Cortex of kidney (tissue), 1 donor: ENCODE measurements at places on chromosomes 6 and 20.

GRCh38 chr6:133236932-133237331 lies 4.2 kb upstream of the EYA4 start:
- no peak for DNase-seq

DNA sequence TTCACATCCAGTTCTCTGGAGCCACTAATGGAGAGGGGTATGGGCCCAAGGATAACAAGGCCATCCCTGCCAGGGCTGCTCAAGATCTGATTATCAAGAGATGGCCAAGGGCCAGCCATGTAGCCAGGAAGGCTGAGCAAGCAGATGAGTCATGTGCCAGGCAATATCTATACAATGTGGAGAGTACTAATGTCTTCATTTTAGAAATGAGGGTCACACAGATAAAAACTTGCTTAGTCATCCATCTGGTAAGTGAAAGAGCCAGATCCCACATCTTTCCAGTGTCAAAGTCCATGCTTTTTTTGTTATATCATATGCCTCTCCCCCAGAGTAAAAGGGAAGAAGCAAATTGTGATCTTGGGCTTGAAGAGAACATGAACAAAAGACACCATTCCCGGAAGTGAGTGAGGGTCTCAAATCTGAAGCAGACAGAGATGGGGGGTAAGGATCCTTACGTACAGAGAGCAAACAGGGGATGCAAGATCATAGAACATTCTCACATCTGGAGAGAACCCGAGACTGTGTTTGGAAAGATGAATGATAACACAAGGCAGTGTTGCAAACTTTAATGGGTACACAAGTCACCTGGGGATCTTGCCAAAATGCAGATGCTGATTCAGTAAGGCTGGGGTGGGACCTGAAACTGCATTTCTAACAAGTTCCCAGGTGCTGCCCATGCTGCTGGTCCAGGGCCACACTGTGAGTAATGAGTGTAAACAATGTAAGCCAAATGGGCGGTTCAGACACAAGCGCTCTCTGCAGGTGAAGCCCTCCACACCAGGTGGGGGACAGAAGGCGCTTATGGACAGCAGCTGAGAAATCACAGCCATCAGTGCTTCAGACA lies 20.0 kb upstream of the GSTA3 start:
- no peak for DNase-seq

DNA sequence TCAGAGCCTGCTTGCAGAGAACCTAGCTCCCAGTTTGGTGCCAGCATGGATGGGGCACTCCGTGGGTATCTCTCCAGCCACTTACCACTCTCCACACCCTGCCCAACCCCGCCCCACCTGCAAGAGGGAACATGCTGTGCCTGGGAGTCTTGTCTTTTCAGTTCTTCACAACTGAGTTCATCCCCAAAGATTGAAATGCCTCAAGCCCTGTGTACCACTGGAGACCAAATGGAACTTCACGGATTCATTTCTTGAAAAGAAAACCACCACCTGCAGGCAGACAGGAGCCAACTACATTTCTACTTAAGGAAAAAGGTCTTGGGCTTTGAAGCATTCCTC lies 50.1 kb downstream of the TRERF1 start:
- no peak for DNase-seq

DNA sequence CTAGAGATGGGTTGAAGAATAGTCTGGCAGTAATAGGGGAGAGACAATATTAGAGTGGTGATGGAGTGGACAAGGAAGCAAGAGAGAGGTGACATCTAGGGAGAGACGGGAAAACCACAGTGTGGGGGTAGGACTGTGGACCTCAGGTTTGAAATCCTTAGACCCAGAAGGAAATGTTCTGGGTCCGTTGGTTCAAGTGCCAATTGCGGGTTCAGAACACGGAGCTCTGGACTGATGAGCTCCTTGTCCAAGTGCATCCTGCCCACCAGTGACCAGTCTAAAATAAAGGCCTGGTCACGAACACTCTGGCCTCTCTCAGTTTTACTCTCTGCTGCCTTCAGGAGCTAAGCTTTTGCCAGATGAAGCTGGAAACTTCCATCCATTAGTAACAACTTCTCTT lies 174.0 kb downstream of the LINC00237 start:
- no peak for DNase-seq

- no peak for DNase-seq
These were observed 205.2 kb upstream of the CEP162 start for GRCh38 chr6:84432619-84433018.

DNA sequence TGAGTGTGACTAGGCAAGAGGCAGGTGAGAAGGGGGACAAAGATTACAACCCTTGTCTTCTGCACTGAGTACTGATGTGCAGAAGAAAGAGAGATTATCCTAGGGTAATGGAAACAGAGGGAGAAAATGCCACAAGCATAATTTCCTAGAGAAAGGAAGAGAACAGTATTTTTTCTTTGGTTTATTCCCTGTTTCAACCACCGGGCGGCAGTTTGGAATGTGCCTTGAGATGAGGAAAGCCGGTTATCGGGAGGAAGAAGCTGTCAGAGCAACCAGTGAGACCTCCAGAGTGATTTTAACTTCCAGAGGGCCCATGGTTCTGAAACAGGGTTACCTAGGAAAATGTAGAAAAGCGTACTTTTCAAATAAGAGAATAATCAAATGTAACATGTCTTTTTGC lies 121.4 kb downstream of the REV3L start:
- DNase-seq, result no peak

- no peak for DNase-seq
These were observed 690 bp downstream of the NEU1 start for GRCh38 chr6:31861919-31862343.

- no peak for DNase-seq
These were observed 84.2 kb downstream of the EPB41L2 start for GRCh38 chr6:130978660-130979396.

- no peak for DNase-seq
These were observed 2.3 kb downstream of the FAM184A start for GRCh38 chr6:119076173-119076572.

GRCh38 chr20:6120491-6120988 lies 2.3 kb downstream of the FERMT1 start:
- DNase-seq, result no peak

DNA sequence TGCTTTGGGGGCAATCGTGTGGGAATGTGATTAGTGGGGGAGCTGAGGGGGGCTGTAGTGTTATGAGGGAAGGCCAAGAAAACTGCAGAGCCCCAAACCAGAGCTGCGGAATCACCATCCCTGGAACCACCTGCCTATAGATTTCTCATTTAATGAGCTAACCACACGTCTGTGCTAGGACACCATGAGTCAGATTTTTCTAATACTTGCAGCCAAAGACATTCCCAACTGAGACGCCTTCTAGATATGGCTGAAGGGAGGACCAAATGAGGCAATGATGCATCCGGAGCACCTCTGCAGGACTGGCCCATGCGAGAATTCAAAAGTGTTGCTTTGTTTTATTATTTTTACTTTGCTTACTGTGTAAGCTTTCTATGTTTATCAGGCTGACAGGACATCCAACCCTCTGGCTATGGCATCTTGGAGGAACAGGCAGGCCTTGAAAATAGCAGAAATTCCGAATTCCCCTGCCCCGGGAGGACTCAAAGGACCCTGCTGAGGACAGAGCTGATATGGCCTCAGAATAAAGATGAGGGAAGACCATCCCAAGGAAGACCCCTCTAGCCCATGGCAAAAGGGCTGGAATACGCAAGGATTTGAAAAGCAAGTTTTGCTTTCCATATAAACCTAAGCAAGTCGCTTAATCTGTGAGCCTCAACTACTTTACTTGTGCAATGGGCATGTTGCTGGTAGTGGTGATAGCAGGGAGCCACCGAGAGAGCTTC lies 3.1 kb upstream of the PTGIS start:
- no peak for DNase-seq

DNA sequence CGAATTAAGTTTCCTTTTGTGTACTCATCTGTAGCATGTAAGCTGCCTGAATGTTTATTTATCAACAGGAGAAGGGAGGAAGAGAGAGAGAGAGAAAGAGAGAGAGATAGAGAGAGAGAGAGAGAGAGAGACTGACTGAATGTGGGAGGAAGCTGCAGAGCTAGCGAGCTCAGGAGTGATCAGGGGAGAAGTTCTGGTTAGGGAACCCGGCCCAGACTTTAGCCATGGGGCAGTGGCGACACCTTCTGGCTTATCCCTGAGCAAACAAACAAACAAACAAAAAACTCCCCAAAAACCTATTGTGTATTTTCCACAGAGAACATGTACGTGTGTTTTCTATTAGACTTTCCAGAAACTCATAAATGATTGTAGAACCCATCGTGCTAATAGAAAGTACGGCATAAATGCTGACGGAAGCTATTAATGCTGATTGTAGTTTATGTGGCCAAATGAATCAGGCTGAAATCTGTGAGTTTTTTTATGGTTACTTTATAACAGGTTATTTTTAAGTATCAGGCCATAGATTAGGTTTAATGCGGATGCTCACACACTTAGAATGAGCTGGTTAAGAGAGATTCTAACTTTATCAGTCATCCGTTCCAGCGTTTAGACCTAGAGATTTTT lies 92.8 kb downstream of the CLIC5 start:
- no peak for DNase-seq

GRCh38 chr6:25042036-25042521 lies 106.3 kb upstream of the RIPOR2 start:
- DNase-seq, result no peak

GRCh38 chr6:148044261-148044751 lies 298.3 kb upstream of the SASH1 start:
- DNase-seq, result no peak

DNA sequence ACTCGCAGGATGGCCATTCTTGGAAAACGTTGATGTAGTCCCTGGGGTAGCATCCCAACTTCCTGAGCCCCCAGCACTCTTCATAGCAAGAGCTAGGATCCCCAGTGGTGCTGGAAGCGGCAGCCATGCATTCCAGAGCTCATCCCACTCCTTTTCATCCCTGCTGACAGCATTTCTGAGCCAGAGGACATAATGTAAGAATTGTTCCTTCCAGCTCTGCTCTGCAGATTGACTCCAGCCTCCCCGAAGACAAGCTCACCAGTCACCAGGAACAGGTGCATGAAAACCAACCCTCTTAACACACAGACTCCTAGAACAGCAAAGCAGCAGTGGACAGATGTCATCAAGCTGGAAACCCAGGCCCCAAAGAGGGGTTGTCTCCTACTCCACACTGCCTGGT lies 3.8 kb downstream of the SLC13A3 start:
- no peak for DNase-seq

DNA sequence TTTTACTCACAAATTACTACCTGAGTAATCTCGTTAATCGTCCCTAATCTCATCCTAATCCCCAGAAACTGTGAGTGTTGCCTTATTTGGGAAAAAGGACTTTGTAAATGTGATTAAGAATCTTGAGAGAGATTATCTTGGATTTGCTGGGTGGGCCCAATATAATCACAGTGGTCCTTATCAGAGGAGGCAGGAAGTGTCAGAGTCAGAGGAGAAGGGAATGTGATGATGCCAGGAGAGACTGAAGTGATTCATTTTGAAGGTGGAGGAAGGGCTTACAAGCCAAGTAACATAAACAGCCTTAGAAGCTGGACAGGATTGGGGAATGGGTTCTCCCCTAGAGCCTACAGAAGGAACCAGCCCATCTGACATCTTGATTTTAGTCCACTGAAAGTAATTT lies 16.7 kb downstream of the RPP21 start:
- DNase-seq, result no peak

DNA sequence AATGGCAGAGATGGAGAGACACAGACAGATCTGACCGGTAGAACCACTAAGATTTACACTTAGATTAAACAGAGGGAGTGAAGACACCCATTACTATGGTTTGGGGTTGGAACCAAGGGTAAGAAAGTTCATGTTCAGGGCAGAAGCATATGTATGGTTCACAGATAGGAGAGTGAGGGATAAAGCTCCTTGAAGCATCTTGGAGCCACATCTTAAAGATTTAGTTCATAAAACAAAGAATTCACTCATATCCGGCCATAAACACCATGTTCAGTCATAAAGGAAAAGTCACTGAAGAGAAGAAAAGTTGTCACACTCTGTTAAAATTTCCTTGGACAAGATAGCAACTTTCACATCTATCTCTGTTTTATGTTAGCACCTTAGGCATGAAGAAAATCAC lies 18.0 kb downstream of the STX7 start:
- DNase-seq, result no peak

DNA sequence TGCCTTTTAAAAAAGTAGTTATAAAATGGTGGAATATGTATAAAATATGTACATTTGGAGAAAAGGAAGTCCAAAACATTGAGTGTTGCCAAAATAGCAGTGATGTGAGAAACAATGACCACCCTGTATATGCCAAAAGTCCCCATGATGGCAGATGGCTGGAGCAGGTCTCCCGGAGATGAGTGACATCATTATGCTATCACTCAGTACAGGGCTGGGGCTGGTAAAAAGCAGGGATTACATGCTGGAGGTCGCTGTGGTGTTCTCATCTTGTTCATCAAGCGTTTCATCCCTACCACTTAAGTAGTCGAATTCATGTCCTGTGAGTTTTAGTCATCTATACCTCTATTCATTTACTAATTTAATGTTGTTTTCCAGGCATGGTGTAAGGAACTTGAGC lies 315.3 kb upstream of the SLC35B3 start:
- DNase-seq, result no peak

- DNase-seq, result no peak
These were observed 89.8 kb upstream of the UST start for GRCh38 chr6:148657048-148657447.

- no peak for DNase-seq
These were observed 379.9 kb downstream of the CD109 start for GRCh38 chr6:74075896-74076295.

- no peak for DNase-seq
These were observed 124.8 kb downstream of the AHI1 start for GRCh38 chr6:135372758-135373157.

DNA sequence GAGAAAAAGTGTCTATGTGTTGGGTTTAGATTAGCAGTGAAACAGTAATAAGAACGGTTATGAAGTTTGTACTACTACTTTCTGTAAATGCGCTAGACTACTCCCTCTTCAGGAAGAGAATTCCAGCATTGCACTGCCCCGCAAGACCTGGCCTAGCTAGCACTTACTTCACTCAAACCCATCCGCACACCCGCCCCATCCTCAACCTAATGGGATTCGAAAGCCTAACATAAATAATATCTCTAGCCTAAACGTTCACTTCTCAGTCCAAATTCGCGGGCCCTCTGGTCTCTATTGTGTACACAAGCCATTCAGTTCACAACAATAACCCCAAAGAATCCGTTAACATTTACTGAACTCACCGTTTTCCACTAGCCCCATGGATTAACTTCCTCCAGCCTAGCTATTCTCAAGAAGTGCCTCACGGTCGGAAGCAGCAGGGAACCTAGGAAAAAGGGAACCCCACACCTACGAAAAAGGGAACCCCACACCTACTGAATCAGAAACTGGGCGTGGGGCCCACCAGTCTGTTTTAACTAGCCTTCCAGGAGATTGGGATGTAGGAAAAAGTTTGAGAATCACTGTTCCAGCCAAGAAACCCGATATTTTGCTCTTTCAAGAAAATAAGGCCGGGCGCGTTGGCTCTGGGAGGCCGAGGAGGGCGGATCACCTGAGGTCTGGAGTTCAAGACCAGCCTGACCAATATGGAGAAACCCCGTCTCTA lies 45.4 kb upstream of the BTN3A2 start:
- no peak for DNase-seq

DNA sequence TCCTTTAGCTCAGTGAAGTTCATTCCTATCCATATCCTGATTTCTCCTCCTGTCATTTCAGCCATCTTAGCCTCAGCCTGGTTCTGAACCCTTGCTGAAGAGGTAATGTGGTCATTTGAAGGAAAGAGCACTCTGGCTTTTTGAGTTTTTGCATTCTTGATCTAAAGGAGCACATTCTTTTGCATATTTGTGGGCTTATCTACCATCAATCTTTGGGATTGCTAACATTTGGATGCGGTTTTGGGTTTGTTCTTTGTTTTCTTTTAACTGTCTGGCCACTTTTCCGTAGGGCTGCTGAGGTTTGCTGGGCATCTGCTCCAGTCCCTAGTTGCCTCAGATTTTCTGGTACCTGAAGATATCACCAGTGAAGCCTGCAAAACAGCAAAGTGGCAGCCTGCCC lies 238.3 kb downstream of the EPM2A start:
- no peak for DNase-seq
